ENCODE measurements at places on chromosomes 7 and 10.

- no peak for DNase-seq
Measured at GRCh38 chr10:52128056-52128683, 185.9 kb upstream of the DKK1 start.

- no peak for DNase-seq
Measured at GRCh38 chr7:26616235-26616634, 248.2 kb downstream of the SKAP2 start.

DNA sequence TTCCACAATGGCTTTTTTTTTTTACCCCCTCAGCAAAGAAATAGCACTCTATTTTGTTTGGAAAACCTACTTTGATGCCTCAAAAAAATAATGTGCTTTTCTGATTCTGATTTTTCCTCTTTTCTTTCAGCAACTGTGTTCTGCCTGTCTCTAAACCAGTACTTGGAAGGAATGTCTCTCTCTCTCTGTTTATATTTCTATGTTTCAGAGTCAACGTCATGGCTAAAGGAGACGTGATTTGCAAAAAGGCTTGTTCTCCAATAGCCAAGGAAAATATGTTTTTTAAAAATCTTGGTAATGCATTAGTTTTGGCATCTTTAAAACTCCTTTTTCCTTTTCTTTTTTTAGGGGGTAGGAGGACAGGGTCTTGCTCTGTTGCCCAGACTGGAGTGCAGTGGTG lies 56.0 kb upstream of the SDK1 start:
- no peak for DNase-seq

DNA sequence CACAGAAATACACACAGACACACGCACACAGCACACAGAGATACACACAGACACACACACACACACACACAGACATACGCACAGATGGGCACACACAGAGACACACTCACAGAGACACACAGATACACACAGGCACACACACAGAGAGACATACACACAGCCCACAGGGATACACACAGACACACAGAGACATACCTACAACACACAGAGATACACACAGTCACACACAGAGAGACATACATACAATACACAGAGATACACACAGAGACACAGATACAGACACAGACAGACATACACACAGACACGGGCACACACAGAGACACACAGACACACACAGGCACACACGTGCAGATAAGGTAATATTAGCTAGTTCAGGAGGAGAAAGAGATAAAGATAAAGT lies 76.9 kb downstream of the EGFR start:
- no peak for DNase-seq

DNA sequence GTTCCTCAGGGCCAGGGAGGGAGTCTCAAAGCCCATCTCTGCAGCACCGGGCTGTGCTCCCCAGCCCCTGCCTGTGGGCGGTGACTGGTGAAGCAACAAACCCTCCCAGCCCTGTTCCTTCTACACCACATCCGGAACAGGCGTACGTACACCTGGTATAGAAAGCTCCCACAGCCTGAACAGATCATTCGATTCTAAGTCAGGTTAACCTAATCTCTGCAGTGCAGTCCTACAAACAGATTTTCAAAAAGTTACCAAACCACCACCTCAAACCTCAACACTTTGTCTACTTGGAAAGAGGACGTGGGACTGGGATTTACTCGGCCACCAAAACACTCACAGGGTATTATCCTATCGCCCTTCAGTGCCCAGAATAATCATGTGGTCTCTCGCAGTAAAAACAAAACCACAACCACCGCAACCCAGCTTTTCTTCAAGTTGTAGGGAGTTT lies 238.4 kb downstream of the DIP2C start:
- DNase-seq: no peak

Measured in fibroblast of skin of left quadriceps (primary cell).